ENCODE measurements at places on chromosomes 5 and 9. TPM values are rescaled to one million over a fixed set of nuclear protein-coding genes. Genes with fewer than 3 reads are reported as not detected.

GRCh38 chr9:34419716-34420504 lies 38.5 kb downstream of the FAM219A start:
- no peak for DNase-seq

GRCh38 chr9:90943341-90943740 lies 141.7 kb downstream of the SYK start:
- no peak for DNase-seq

GRCh38 chr5:113140837-113141671 lies 164.5 kb downstream of the DCP2 start:
- no peak for DNase-seq

DNA sequence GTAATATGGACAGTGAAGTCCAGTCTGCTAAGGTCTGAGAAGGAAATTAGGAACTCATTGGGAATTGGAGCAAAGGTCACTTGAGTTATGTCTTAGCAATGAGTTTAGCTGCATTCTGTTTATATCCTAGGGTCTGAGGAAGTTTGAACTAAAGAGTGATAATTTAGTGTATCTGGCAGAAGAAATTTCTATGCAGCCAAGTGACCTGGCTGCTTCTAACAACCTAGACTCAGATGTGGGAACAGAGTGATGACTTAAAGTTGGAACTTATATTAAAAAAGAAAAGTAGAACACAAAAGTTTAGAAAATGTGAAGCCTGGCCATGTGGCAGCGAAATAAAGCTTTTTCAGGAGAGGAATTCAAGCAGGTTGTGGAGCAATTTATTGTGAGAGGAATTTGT lies 106.2 kb downstream of the PRDM9 start:
- DNase-seq, result no peak

GRCh38 chr9:89608641-89609335 lies 4.0 kb downstream of the GADD45G start:
- DNase-seq, result no peak

The RGMB gene
- total RNA-seq, result 2.8 TPM

The FAM174A gene
- 4.7 TPM for total RNA-seq

Measured in activated CD4-positive, alpha-beta T cell treated with anti-CD3 and anti-CD28 coated beads for 36 hours (primary cell).